T-helper 22 cell (primary cell): ENCODE measurements at places on chromosomes 12 and 14.

- DNase-seq: no peak
These were observed 3.5 kb upstream of the CD63 start for GRCh38 chr12:55732288-55732687.

DNA sequence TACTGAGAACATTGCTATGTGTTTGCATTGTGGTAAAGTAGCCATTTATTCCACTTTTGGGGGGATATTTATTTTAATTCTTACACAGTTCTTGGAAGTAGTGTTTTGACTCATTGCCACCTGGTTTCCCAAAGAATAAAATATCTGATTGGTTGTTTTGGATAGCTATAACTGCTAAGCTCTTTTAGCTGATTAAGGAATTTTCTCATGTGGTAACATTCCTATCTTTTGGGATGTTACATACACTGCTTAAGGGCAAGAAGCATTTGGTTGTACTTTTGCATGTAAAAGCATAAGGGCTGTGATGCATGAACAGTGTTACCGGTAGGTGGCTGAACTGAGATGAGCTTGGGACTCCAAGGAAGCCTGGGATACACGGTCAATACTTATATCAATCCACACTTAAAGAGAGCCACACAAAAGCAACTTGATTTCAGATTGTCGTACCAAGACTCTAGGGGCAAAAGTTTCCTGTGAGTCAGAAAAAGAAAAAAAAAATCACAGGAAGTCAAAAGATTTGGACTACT, 71.4 kb upstream of the PRKD1 start:
- no peak for DNase-seq

DNA sequence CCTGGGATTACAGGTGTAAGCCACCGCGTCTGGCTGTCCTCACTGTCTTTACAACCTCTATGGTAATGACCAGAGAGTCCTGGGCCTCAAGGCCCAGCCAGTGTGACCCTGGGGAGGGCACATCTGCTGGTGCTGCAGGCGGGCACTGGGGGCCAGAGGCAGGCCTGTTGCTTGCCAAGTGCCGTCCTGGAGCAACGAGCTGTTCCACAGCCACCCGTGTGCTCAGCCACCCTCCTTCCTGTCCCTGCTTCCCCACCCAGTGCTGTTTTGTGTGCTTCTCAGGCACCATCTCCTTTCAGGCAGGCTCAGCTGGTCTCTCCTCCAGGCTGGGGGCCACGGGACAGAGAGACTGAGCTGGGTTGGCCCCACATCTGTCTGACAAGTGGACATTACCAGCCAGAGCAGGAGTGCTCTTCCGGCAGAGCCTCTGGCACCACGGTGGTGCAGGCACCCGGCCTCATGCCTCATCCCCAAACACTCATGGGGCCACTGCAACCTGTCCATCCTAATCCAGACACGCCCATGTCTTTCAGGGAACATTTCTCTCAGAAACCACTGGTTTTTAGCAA, 9.0 kb downstream of the SLC25A47 start:
- DNase-seq: no peak

DNA sequence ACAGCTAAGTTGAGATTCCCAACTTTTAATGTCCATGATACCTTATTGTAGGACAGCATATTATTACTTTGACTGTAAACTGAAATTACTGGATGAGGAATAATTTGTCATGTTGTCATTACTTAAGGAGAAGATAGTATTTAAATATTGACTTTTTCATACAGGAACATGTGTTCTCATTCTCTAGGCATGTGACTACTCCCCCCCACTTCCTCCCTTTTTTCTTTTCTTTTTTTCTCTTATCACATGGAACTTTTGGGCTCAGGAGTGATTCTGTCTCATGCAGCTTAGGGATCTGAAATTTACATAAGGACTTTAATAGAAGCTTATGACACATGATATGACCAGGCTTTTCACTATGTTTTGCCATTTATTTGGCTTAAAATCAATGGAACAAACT, 127.7 kb upstream of the SLCO1C1 start:
- DNase-seq: no peak

DNA sequence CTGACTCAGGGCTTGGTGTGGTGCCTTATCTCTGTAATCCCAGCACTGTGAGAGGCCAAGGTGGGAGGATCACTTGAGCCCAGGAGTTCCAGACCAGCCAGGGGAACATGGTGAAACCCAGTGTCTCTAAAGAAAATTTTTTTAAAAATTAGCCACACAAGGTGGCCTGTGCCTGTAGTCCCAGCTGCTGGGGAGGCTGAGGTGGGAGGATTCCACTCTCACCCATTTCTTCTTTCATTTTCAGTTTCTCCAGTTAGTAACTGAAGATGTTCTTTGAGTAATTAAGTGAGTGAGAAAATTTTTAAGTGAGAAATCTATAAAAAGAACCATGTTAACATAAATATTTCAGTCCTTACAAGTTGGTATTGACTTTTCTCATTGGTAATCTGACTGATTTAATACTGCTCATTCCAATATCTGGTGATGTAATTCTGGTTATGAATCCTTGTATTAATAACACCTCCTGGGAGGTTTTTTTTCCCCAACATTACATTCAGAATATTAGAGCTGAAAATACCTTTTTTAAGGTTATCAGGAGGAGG, 6.1 kb downstream of the METTL3 start:
- no peak for DNase-seq

- no peak for DNase-seq
These were observed 138.0 kb downstream of the ZNF664 start for GRCh38 chr12:124111006-124111405.

- DNase-seq: no peak
These were observed 29.7 kb downstream of the CCDC85C start for GRCh38 chr14:99574099-99574880.

DNA sequence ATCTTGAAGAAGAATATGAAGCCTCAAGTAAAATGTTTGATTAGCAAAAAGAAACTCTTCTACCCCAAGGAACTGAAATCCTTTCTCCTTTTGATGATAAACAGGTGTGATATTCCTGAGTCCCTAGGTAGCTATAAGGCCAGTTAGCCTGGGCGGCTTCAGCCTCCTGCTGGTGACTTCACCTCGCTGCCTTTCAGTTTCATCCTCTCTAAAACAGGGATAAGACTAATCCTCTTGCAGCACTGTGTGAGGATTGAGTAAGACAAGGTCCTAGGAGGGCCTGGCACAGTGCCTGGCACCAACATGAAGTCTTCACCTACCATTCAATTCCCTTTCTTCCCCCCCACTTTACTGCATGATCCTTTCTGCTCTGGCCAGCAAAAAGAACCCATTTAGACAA, 42.1 kb downstream of the CIT start:
- DNase-seq: no peak

DNA sequence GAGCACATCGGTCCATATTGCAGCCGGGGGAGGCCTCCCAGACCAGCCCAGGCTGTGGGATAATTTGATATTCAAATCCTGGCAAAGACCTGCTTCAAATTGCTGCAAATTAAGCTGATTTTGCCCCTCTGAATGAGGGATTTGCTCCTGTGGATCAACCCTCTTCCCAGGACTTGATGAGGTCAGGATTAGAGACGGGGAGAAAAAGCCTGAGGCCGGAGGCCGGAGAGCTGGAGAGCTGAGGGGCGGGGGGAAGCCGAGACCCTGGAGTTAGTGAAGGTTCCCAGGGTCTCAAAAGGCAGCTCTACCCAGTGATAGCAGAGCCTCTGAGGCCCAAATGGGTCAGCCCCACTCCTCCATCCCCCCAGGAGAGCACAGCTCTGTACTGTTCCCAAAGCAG, 17.5 kb upstream of the VSX2 start:
- DNase-seq: no peak
